Activated T-helper 1 cell treated with Interleukin-2 at 50 U/mL for 16 hours (primary cell): ENCODE measurements at places on chromosomes 5 and 9.

DNA sequence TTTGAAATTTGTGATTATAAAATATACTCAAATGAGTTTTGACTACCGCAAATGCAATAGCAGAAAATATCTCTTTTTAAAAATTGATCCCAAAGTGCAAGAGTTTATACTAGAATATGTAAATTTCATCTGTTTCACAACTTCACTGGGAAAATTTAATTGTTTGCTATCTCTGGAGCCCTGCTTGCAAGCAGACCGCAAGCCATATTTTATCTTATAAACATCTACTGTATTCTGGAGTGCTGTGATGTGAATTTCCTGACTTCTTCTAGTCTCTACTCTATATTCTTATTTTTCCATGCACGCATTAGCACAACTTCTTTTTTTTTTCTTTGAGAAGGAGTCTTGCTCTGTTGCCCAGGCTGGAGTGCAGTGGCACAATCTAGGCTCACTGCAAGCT, 98.7 kb downstream of the DROSHA start:
- DNase-seq = no peak

GRCh38 chr5:137630216-137630971, 105.5 kb downstream of the KLHL3 start:
- DNase-seq = no peak

DNA sequence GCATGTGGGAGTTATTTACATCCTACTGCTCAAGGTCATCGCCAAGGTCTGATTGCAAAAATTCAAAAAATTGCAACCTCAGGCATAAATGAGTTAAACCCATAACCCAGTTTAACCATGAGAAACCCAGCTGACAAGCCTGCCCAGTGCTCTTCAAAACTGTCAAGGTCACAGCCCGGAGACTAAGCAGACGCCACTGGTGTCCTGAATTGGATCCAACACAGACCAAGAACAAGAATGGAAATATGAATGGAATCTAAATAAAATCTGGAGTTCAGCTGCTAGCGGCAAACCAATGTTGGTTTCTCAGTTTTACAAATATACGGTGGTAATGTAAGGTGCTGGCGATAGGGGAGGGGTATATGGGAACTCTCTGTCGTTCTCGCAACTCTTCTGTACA, 201.5 kb upstream of the MVB12B start:
- DNase-seq = no peak

DNA sequence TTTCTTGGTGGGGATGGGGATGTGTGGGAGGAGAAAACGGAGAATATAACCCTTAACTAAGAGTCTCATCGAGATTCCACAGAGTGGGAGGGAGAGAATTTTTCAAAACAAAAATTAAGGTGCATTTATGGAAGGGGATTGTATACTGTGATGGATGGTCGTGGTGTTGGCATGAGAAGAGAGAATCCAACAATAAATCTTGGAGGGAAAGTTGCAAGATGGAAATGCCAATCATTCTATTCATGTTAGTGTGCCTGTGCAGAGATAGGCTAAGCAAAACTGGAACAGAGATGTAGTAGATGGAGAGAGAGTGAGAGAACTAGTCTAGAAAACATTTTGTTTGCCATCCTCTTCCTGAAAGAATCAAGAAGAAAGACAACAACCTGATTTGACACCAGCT, 613.1 kb downstream of the EBF1 start:
- no peak for DNase-seq

DNA sequence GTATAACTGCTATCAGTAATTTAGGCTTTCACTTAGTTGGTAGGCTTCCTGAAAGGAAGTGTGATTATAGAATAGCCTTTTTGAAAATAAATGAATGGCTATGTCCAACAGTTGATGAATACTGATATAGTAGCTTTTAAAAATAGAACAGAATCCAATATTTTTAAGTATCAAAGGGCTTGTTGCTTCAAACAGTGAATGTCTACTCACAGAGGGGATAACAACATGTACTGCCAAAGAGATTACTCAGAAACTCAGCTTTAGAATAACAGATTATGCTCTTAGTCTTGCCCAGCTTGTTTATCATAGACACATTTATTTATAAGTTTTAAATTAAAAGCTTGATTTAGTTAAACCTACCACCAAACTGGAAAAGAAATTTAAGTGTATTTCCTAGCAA, 132.6 kb downstream of the XRCC4 start:
- DNase-seq = no peak

GRCh38 chr5:107615299-107615817, 55.4 kb downstream of the EFNA5 start:
- no peak for DNase-seq

DNA sequence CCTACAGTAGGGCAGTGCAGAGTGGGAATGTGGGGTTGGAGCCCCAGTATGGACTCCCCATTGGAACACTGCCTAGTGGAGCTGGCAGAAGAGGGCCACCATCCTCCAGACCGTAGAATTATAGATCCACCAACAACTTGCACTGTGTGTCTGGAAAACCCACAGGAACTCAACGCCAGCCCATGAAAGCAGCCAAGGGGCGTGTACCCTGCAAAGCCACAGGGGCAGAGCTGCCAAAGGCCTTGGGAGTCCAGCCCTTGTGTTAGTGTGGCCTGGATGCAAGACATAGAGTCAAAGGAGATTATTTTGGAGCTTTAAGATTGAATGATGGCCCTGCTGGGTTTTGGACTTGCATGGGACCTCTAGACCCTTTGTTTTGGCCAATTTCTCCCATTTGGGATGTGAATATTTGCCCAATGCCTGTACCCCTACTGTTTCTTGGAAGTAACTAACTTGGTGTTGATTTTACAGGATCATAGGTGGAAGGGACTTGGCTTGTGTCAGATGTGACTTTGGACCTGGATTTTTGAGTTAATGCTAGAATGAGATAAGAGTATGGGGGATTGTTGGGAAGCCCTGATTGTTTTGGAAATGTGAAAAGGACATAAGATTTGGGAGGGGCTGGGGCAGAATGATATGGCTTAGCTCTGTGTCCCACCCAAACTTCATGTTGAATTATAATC, 266.8 kb downstream of the SEMA5A start:
- DNase-seq = no peak

DNA sequence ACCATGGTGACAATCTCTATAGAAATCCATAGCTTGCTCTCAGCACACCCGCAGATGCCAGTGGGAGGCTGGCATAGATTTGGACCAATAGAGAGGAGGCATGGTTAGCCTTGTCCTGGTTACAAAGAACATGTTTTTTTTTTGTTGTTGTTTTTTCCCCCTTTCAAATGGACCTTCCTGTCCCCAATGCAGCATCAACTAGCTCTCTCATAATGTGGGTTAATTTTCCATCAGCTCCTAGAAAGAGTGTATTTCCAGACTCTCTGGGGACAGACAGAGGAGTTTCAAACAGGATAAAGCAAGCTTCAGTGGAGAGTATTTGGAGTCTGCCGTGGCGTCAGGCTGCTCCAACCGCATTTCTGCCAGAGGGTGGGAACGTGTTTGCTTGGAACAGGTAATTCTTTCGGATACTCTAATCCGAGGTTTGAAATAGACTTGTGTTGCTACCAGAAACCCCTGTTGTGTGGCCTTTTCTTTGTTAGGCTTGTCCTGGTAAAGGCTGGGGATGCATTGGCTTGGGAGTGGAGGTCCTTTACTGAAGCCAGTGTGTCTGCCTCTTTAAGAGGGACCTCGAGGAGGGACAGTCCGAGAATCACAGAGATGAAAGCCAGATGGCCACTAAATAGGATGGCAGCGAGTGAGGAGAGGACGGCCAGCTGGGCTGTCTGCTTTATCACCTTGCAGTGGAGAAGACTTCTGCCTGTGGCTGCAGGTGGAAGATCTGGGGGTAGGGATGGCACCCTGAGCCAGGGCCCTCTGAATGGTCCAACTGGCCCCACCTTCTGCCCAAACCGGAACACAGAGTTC, 130.5 kb upstream of the CPEB4 start:
- no peak for DNase-seq

GRCh38 chr5:174655351-174655750, 69.0 kb upstream of the MSX2 start:
- DNase-seq = no peak

GRCh38 chr9:101795147-101795546, 56.7 kb upstream of the GRIN3A start:
- no peak for DNase-seq

DNA sequence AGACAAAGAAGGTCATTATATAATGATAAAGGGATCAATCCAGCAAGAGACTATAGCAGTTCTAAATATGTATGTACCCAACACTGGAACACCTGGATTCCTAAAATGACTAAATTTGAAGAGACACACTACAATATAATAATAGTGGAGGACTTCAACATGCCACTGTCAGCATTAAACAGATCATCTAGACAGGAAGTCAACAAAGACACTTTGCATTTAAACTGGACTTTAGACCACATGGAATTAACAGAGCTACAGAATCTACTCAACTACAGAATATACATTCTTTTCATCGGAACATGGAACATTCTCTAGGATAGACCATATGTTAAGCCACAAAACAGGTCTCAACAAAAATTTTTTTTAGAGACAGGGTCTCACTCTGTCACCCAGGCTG, 58.3 kb upstream of the TLX3 start:
- DNase-seq = no peak

DNA sequence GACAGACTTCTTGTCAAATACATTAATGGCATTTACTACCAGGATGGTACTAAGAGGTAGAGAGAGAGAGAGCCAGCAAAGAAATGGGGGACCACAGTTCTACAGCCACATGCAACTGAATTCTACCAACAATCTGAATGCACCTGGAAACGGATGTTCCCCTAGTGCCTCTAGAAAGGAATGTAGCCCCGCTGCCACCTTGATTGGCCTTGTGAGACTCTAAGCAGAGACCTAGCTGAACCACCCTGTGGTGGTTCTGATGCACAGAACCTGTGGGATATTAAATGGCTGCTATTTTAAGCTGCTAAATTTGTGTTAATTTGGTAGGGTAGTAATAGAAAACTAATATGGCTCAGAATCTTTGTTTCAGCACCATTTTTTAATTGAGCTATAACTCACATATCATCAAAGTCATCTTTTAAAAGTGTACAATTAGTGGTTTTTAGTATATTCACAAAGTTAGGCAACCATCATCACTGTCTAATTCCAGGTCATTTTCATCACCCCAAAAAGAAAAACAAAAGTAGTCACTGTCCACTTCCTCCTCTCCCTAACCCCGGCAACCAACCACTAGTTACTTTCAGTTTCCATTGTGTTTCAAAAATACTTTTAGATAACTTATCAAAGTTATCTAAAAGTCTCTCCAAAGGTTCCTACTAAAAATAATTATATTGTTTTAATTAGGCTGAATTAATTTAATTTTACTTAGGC, 51.7 kb downstream of the CPLANE1 start:
- DNase-seq = no peak

GRCh38 chr9:123609844-123610243, 253.8 kb downstream of the CRB2 start:
- no peak for DNase-seq

GRCh38 chr5:132179405-132179804, 48.2 kb downstream of the P4HA2 start:
- DNase-seq = no peak

- no peak for DNase-seq
Observed at GRCh38 chr9:78578072-78578471, 281.1 kb downstream of the PSAT1 start.

- no peak for DNase-seq
Observed at GRCh38 chr5:14868771-14869170, 2.8 kb downstream of the ANKH start.

DNA sequence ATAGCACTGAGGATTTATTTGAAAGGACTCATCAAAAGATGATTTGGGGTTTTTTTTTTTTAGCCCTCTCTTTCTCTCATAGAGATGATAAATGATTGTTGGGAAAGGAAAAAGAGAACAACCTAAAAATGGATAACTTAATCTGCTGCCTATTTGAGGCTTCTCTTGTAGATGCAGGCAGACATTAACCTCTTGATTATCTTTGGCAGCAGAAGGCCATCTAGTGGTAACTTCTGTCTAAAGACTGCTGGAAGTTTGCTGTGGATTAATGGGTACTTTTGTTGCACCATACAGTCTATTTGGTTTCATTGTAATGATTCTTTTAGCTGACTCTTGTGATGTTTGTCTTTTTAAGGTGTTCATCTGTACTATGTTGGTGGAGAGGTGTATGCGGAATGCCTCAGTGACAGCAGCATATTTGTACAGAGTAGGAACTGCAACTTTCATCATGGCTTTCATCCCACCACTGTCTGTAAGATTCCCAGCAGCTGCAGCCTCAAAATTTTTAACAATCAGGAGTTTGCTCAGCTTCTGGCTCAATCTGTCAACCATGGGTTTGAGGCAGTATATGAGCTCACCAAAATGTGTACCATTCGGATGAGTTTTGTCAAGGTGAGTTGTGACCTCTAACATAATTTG, 18.8 kb downstream of the SMIM32 start:
- no peak for DNase-seq

- DNase-seq = no peak
Observed at GRCh38 chr5:33565324-33565723, 124.6 kb downstream of the TARS1 start.

DNA sequence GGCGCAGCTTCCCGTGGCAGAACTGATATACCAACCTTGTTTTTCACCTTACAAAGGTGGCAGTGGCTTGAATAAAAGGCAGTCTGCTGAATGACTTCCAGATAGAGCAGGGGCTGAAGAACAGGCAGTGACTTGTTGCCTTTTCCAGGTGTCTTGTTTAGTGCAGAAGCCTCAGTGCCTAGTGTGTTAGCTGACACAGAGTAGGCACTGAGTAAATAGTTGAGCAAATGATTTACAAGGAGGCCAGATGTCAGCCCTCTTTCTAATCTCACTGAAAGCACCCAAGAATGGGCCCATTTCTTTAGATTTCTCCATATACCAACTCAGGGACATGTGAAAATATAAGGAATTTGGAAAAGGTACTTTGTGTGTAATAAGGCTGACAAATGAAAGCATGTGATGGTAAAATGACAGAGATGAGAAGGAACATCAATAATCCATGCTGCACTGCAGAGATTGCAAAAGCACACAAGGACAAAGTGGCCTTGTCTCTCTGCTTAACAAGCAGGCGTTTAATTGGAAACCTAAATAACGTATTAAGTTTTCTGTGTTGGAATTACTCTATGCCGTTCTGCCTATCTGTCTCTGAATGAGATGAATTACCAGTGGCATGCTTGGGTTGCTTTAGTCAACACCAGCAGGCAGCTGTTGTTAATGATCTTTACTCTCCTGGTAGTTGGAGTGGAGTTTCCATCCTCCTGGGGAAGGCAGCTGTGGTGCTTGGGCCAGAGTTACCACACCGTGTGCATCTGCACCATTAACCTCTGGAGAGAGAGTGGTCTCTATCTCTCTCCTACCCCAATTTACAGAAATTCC, 360.1 kb upstream of the C9orf72 start:
- DNase-seq = no peak
